NCI-H1048 (cell line): ENCODE measurements at places on chromosomes 16 and 17.

- no peak for DNase-seq
Measured at GRCh38 chr17:871751-872519, 89.8 kb downstream of the MRM3 start.

DNA sequence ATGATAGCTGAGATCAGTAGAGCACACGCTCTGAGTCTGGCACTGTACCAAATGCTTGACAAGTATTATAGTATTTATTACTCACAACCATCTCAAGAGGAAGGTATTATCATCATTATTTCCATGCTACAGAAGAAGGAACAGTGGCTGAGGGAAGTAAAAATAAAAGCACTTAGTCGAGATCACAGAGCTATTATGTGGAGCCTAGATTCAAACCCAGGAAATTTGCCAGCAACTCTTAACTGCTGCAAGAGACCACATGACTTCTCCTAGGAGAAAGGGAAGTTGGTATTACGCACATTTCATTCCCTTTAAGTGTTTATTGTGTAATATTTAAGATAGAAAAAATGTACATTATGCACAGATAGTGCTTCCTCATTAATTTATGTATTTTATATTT lies 1.0 kb upstream of the RHOT1 start:
- no peak for DNase-seq

- no peak for DNase-seq
Measured at GRCh38 chr17:60253048-60253447, 103.3 kb downstream of the CA4 start.

DNA sequence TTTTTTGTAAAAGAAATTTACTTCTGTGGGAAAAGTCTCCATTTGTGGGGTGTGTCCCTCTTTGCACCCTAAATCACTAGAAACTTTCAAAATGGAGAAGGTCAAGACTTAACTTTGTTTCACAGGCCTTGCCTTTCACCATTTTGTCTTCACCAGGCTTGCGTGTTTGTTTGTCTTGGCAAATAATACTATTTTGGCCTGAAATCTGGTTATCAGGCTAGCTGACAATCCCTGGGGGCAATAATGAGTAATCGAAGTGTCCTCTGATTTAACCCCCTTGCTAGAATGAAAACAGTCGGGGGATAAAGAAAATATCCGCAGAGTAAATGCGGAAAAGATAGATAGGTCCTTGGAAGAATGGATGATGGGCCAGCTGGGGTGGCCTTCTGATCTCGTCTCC lies 34.5 kb downstream of the SLC39A11 start:
- no peak for DNase-seq

DNA sequence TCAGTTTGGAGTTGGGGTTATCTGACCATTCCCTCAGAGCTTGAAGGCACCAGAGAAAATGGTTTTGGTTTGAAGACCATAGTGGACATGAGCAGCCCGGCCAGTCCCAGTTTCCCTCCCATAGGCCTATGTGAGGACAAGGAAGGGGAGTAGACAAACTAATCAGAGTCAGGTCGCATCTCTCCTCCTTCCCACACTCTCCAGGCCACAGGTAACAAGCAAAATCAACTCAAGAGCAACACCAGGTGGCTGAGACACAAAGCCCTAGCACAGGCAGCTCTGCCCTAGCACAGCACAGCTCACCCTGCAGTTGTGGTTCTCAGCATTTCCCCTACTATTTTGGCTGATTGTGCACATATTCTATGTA lies 7.2 kb downstream of the SUPT4H1 start:
- DNase-seq = no peak

DNA sequence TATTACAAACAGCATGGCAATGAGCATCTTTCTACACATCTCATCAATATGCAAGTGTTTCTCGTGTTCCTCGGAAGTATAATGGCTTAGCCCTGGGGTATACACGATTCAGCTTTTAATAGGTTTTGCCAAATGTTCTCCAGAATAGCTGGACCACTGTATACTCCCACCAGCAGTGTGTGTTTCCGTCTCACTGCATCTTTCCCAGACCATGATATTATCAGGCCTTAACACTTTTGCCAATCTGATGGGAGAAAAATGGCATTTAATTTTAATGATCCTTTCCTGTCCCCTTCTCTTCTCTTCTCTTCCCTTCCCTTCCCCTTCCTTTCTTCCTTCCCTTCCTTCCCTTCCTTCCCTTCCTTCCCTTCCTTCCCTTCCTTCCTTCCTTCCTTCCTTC lies 30.8 kb downstream of the PRKCB start:
- DNase-seq = no peak

DNA sequence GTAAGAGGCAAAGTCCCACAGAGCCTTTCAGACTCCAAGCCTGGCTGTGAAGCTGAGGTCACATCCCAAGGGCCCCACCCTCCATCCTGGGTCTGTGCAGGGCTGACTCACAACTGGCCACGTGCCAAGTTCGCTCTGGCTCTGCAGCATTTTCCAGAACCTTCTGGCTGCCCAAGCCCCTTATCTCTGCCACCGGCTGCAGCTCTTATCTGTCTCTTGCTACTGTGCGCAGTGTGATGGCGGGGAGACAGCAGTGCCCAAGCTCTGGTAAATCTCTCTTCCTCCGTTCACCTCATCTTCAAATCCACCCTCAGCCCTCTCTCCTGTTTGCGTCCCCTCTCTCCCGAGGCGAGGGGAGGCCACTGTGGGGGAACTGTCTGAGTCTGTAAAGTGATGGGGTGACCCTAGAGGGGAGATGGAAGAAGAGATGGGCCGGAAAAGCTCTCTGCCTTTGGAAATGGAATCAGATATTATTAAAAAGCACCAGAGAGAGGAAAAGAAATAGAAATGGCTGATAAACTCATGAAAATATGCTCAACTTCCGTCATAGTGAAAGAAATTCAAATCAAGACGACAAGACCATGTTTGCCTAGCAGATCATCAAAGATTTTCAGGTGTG lies 162.7 kb upstream of the CDC42EP4 start:
- DNase-seq = no peak

- DNase-seq = no peak
Measured at GRCh38 chr17:33753452-33753851, 460.4 kb upstream of the ASIC2 start.

DNA sequence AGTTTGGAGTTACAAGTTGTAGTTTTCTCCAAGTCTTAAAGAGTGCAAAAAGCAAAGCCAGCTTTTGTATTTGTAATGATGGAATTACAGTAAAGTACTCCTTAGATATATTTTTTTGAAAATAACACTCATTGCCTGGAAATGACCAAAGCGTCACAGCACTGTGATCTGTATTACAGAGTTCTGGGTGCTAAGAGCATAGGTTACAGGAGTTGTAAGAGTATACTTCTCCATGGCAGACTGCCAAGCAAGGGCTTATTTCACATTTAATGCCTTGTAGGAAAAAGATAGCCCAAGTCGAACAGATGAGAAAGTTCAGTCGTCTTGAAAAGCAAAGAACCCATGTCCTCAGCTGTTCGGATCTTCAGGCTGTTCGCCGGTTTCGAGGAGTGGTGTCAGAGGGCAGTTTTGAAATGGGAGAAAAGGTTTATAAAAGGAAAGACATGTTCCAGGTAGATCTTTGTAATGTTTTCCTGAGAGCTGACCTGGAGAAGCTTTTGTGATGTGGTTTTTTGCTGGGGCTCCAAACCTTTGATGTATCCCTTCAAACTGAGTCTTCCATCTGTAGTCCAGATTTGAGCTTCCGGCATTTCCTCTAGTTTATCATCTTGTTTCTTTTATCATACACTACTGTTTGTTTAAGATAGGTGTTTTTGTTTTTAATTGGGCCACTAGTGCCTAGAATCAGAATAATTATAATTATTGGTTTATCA lies 41.3 kb downstream of the ERCC4 start:
- DNase-seq = no peak

DNA sequence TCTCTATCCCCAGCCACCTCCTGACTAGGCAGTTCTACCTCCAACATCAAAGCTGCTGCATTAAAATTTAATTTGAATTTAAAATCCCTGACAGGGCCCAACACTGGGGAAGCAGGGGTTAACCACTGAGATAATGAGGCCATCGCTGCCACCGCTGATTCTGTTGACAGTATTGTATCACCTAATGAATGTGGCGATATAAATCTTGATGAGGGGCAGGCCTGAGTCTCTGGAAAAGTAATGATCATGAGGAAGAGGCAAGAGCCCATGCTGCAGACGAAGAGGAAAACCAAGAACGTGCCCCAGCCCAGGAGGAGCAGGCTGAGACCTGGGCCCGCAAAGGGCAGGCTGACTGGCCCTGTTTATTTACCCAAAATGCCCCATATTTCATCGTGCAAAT lies 251.4 kb upstream of the ZFHX3 start:
- DNase-seq = no peak

DNA sequence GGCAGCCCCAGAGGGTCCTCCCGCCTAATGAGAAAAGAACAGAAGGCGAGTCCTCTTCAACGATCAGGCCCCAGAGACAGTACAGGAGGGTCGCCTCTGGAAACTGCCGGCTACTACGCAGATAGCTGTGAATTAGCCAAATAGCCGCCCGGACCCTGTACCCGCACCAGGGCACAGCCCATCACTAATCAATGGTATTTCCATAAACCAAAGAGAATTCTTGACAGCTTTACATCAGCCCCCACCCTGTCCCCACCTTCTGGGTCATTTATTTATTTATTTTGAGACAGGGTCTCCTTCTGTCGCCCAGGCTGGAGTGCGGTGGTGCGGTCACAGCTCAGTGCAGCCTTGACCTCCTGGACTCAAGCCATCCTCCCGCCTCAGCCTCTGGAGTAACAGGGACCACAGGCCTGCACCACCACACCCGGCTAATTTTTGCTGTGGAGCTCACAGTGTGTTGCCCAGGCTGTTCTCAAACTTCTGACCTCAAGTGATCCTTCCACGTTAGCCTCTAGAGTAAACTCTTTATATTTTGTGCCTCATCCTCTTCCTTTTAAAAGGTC lies 805 bp upstream of the CLCN7 start:
- DNase-seq = no peak

DNA sequence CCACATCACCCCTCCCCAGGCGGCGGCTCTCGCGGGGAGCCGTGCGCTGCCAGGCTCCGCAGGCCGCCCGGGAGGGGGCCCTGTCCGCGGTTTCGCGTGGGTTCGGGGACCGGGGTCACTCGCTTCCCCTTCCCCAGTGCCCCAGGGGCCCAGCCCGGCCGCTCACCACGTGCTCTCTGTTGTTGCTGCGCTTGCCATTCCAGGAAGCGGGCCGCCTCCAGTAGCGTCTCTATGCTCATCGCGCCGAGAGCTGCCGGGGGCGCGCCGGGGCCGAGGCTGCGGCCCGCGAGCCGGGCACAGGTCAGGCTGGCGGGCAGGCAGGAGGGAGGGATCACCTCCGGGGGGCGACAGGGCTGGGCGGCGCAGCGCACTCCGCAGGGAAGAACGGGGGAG lies 390 bp downstream of the MNT start:
- no peak for DNase-seq

DNA sequence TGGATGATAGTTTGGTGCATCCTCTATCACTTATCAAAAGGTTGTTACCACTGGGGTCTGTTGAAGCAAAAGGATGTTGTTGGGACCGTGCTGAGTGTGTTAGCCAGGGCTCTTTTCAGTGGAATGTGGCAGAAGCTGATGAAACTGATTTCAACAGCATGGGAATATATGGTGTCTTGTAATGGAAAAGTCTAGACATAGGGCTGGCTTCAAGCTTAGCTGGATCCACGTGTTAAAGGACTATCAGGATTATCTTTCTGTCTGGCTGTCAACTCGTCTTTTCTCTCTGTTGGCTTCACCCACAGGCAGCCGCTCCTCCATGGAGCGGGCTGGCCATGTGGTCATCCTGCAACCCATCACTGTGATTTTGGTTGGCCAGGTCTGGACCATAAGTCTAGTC lies 8.7 kb downstream of the SNX29 start:
- DNase-seq = no peak

DNA sequence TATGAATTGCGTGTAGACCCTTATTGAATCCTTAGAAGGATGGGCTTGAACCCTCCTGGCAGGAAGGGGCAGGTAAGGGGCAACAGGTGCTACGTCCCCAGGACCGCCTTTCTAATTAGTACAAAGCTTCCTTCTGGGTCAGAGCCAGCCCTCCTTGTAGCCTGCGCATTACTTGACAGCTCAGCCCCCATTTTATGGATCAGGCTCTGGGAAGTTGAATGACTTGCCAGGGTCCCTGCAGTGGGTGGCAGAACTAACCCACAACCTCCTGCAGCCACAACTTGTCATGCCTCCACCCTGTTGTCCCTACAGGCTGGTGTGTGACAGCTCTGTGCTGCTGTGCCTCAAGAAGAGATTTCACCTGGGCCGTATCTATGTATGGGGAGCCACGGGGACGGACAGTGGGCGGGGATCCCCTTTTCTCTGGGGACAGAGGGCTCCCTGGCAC lies 2.7 kb downstream of the MYO15B start:
- DNase-seq = no peak

DNA sequence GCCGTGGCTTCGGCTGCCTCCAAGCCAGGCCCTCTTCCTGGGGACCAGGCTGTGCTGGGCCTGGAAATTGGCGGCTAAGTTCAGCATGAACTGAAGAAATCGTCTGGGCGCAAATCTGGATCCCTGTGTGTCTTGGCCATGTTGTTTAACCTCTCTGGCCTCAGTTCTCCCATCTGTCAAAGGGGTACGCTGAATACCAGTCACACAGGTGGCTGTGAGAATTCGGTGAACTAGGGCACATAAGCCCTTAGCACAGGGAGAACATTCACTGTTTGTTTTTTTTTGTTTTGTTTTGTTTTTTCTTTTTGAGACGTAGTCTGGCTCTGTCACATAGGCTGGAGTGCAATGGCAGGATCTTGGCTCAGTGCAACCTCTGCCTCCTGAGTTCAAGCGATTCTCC lies 19.0 kb downstream of the LASP1 start:
- no peak for DNase-seq

DNA sequence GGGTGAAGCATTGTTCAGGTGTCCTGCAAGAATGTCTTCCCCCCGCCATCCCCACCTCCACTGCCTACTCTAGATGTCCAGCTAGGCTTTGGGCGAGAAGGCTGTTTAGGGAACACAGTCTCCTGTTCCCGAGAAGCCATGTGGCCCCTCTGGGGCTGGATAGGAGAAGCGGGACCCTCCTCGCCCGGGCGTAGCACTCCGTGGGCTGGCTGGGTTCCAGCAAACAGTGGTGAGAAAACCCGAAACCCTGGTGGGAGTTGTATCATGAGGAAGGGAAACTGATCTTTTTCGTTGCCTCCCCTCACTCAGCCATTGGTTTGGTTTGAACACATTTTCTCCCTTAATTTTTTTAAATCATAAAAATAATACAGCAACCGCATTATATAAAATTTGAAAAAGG lies 56.6 kb downstream of the IRF8 start:
- no peak for DNase-seq

DNA sequence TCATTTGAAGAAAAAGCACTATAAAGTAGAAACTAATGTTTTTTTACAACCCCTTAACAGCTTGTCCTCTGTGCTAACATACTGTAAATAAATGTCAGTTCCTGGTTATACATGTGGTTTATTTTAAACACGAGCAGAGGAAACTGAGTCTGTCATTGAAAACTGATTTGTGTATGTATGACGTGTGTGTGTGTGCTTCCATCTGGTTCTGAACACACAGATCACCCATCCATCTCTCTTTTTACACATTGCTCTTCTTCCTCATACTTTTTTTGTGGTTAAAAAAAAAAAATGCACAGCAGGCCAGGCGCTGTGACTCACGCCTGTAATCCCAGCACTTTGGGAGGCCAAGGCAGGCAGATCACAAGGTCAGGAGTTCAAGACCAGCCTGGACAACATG lies 49.5 kb downstream of the ZNF423 start:
- DNase-seq = no peak
